ENCODE measurements at places on chromosomes 2 and 18. TPM values are rescaled to one million over a fixed set of nuclear protein-coding genes. Genes with fewer than 3 reads are reported as not detected.

The MAPK4 gene
- total RNA-seq, result 32.4 TPM

The PRSS56 gene
- total RNA-seq, result not detected

The ACOXL gene
- not detected for total RNA-seq

GRCh38 chr2:99819766-99820165 lies 322.6 kb downstream of the AFF3 start:
- H3K36me3 ChIP-seq, result no peaks in the 10 kb centered on the region
- DNase-seq, result no peak
- no peaks in the 10 kb centered on the region for H3K4me1 ChIP-seq

DNA sequence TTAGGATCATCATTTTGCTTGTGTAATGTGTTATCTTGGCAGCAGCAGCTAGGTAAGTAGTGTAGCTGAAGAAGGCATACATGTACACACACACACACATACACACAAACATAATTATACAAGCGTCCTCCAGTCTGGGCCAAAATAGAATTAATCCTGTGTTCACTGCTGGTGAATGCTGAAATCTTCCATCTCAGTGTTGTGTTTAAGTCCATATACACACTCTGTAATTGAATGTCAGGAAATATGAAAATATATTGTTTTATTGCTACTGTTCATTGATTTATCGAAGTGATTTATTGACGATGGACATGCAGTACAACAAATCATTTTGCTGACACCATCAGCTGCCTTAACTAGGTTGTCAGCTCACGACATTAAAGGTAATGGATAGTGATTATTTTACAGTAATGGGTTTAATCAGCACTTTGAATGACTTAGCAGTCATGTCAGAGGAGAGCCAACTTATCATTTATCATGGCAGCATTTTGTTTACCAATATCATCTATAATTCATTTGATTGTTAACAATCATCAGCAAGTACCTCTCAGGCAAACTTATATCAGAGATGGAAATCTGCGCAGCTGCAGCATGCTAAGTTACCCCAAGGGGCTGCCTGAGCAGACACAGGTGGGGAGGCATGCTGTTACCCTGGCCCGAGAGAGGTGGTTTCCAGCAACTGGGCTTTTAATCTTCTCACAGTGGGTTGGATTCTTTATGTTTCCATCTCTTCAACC lies 83.7 kb upstream of the FSHR start:
- H3K4me3 ChIP-seq, result no peak overlapping the region
- H3K4me1 ChIP-seq, result no peaks in the 10 kb centered on the region
- H3K36me3 ChIP-seq, result no peaks in the 10 kb centered on the region
- H3K27me3 ChIP-seq, result no peaks in the 10 kb centered on the region

- no peak overlapping the region for H3K4me3 ChIP-seq
- H3K36me3 ChIP-seq, result no peaks in the 10 kb centered on the region
- no peak overlapping the region for H3K27ac ChIP-seq
- H3K4me1 ChIP-seq, result no peaks in the 10 kb centered on the region
- peak; percentile 45 for DNase-seq
Measured at GRCh38 chr2:189142893-189143759, 36.4 kb downstream of the COL5A2 start.

- H3K27me3 ChIP-seq, result no peaks in the 10 kb centered on the region
- H3K4me1 ChIP-seq, result no peaks in the 10 kb centered on the region
- H3K36me3 ChIP-seq, result peaks cover 30% of the 10 kb centered on the region
- no peak for DNase-seq
Measured at GRCh38 chr2:239984421-239985194, 40.5 kb downstream of the NDUFA10 start.

- no peak overlapping the region for H3K27ac ChIP-seq
- DNase-seq, result no peak
- no peaks in the 10 kb centered on the region for H3K27me3 ChIP-seq
- H3K36me3 ChIP-seq, result no peaks in the 10 kb centered on the region
- H3K4me3 ChIP-seq, result no peak overlapping the region
Measured at GRCh38 chr2:46246790-46247189, 50.4 kb upstream of the EPAS1 start.

DNA sequence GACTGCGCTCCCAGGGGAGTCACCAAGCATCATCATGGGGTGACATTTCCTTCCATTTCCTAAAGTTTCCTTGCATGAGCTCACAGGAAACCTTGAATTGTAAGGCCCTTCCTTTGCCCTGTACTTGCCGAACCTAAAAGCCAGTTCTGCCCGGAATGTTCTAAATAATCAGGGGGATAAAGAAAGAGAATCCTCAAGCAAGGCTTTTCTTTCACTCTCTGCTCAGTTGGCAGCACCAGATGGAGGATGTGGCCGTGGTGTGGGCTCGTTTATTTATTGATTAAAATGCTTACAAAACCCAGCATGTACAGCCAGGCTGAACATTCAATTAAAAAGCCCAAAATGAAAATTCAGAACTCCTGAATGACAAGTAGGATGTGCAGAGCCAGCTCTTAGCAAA lies 170.5 kb downstream of the SH3RF3 start:
- H3K4me3 ChIP-seq, result no peak overlapping the region
- H3K27ac ChIP-seq, result no peak overlapping the region
- no peaks in the 10 kb centered on the region for H3K36me3 ChIP-seq

- H3K27ac ChIP-seq, result no peak overlapping the region
- no peak for DNase-seq
- no peaks in the 10 kb centered on the region for H3K36me3 ChIP-seq
- no peak overlapping the region for H3K4me3 ChIP-seq
- peaks cover 13% of the 10 kb centered on the region for H3K4me1 ChIP-seq
Measured at GRCh38 chr18:57804557-57804956, 1.4 kb upstream of the ATP8B1 start.

DNA sequence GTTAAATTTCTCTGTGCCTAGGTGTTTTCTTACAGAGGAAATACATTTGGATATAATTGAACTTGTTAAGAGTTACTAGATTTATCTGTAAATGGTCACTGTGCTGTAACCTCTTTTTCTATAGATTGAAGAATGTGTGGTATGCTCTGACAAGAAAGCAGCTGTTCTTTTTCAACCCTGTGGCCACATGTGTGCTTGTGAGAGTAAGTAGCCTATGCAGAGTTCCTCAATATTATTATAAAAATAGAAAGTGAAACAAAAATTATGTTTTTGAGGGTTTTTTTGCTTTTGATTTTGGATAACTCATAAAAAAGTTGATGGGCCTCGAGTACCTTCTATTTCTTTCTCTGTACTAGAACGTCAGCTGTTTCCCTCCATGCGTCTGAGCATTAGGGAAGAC lies 112.4 kb downstream of the MIB1 start:
- no peaks in the 10 kb centered on the region for H3K4me1 ChIP-seq
- no peak for DNase-seq
- no peaks in the 10 kb centered on the region for H3K36me3 ChIP-seq
- H3K27ac ChIP-seq, result no peak overlapping the region

DNA sequence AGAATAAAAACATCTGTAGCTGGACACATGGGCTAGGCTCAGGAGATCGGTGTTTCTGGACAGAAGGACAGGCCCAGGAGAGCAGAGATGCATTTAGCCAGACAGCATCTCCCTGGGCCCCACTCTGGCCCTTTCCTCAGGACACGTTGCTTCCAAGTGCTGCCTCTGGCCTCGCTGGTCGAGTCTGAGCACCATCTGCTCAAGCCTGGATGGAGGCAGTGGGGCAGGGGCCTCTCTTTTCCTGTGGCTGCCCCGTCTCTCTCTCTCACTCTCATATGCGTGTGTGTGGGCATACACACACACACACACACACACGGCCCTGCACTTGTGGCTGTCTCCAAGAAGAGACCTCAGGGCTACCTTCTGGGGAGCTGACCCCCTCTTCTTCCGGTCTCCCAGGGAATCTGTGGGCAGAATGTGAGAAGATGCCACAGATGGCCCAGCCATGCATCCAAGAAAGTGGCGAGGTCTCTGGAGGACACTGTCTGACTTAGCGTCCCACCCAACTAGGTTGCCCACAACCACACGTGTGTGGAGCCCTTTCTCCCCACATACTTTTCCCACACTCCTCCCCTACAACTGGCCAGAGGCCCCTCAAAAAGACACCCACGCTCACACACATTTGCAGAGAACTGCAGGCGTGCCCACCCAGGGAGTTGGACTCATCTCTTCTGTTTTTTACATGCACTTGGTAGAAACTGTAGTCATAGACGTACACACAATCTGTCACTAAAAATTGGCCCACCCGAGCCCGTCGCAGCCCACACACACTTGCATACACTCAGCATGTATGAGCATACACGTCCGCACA lies 19.9 kb downstream of the CELF4 start:
- H3K27ac ChIP-seq, result no peak overlapping the region
- H3K4me3 ChIP-seq, result no peak overlapping the region
- H3K27me3 ChIP-seq, result no peaks in the 10 kb centered on the region
- no peak for DNase-seq

- no peak for DNase-seq
- H3K27me3 ChIP-seq, result no peaks in the 10 kb centered on the region
- no peak overlapping the region for H3K4me3 ChIP-seq
- H3K36me3 ChIP-seq, result peaks cover 23% of the 10 kb centered on the region
Measured at GRCh38 chr2:61262699-61263098, 100.7 kb downstream of the C2orf74 start.

GRCh38 chr18:32847691-32848090 lies 74.9 kb upstream of the KLHL14 start:
- H3K36me3 ChIP-seq, result no peaks in the 10 kb centered on the region
- H3K27me3 ChIP-seq, result no peaks in the 10 kb centered on the region

GRCh38 chr2:26925100-26925791 lies 45.2 kb upstream of the MAPRE3 start:
- H3K36me3 ChIP-seq, result no peaks in the 10 kb centered on the region
- no peaks in the 10 kb centered on the region for H3K4me1 ChIP-seq
- no peak for DNase-seq
- H3K27ac ChIP-seq, result no peak overlapping the region
- no peak overlapping the region for H3K4me3 ChIP-seq
- H3K27me3 ChIP-seq, result no peaks in the 10 kb centered on the region

DNA sequence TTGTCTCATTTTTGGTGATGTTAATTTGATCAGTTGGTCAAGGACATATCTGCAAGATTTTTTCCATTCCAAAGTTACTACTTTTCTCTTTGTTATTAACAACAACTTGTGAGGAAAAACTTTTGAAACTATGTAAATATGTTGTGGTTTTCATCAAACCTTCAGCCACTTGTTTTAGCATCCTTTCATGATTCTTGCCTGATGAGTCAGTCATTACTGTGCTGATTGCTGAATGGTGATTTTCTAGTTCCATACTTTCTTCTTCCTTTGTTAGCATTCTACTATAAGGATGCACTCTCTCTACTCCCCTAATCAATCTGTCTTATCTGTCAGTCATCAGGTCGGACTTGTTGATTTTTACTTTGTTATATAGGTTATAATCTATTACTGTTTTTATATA lies 10.9 kb downstream of the TMEM87B start:
- H3K36me3 ChIP-seq, result no peaks in the 10 kb centered on the region
- DNase-seq, result no peak
- peaks cover 7% of the 10 kb centered on the region for H3K4me1 ChIP-seq
- no peak overlapping the region for H3K4me3 ChIP-seq

GRCh38 chr2:216426938-216427337 lies 14.7 kb downstream of the SMARCAL1 start:
- no peak overlapping the region for H3K4me3 ChIP-seq
- no peak for DNase-seq
- H3K27ac ChIP-seq, result no peak overlapping the region
